ENCODE measurements at places on chromosomes 6 and 20. TPM values are rescaled to one million over a fixed set of nuclear protein-coding genes. Genes with fewer than 3 reads are reported as not detected.

DNA sequence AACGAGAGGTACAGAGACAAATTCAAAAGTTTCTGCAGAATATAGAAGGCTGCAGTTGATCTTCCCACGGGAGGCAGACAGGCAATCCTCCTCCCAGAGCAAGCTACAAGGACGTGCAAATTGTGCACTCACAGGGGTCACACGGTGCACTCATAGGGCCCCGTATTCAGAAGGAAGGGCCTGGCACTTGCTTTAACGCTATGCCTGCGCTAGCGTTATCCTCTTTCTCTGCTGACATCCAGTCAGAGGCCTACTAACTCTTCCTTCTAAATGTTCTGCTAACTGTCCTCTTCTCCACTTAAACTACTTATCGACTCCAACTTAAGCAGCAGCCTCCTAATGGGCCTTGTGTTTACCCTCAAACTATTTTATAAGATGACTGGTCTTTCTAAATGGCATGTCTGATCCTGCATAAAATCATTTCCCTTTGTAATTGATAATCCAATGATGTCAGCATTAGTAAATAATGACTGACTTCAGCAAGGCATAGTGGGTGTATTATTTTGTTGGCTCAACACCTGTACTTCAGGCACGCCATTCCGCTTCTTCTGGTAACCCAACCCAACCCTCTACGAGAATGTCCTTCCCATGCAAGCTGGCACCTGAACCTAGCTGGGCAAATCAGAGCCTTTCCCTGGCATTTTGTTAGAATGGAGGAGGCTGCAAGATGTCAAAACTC lies 2.2 kb downstream of the IFNGR1 start:
- DNase-seq, result no peak

DNA sequence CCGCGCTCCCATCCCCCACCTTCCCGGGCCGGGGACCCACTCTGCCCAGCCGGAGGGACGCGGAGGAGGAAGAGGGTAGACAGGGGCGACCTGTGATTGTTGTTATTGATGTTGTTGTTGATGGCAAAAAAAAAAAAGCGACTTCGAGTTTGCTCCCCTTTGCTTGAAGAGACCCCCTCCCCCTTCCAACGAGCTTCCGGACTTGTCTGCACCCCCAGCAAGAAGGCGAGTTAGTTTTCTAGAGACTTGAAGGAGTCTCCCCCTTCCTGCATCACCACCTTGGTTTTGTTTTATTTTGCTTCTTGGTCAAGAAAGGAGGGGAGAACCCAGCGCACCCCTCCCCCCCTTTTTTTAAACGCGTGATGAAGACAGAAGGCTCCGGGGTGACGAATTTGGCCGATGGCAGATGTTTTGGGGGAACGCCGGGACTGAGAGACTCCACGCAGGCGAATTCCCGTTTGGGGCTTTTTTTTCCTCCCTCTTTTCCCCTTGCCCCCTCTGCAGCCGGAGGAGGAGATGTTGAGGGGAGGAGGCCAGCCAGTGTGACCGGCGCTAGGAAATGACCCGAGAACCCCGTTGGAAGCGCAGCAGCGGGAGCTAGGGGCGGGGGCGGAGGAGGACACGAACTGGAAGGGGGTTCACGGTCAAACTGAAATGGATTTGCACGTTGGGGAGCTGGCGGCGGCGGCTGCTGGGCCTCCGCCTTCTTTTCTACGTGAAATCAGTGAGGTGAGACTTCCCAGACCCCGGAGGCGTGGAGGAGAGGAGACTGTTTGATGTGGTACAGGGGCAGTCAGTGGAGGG lies 2.8 kb downstream of the SOX4 start:
- no peak for DNase-seq

DNA sequence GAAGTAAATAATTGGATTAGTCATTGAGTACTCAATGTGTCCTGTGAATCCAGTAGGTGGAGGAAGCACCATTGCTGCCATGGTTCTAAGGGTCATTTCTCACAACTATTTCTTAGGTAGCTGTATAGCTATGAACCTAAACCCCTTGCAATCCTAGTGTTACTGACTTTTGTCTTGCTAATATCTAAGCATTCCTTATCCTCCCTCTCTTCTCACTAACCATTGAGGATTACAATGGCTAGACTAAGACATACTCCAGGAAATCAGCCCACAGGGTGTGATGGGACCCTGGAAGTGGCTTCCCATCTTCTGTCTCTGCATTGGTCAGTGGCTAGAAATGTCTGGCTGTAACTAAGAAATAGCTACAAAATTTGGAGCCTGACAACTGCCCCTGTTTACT lies 27.3 kb upstream of the FOXA2 start:
- DNase-seq, result no peak

CYP21A2 gene
- not detected for total RNA-seq

- DNase-seq, result no peak
Measured at GRCh38 chr6:32382757-32383420, 11.2 kb upstream of the TSBP1 start.

GRCh38 chr6:167984144-167984719 lies 13.2 kb upstream of the KIF25 start:
- no peak for DNase-seq
